ENCODE measurements at places on chromosomes 12 and 14.

DNA sequence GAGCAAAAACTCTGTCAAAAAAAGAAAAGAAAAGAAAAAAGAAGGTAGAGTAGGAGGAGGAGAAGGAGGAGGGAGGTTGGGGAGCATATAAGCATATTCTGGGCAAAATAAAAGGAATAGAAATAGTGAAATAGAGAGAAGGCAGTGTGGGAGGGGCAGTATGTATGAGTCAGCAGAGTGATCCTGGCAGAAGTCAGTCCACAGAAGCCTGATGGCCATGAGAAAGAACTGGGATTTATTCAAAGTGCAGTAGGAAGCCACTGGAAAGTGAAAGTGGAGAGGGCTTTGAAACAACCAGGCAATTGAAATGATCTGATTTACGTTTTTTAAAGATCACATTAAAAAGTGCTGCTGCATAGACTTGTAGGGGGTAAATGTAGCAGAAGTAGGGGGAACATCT lies 368.6 kb upstream of the USP15 start:
- DNase-seq = no peak

DNA sequence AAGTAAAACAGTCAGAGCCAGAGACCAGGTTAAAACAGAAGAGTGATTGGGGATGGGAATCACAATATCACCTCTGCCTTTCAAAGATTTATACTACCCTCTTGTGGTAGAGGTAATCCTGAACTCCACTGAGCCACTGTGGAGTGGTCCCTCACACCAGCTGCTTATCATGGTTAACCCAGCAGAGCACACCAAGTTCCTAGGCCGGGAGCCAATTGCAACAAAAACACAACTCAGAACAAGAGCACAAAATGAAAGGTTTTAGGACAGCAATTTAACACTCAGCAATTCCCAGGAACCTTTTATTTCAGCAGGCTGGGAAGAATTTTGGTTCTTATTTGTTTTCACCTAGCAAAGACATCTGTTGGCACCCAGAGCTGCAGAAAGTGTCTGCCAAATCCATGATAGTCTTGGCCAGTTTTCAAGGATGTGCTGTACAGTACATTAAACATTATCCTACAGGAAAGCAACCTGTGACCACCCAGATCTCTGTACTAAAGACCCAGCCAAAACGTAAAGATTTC lies 220.5 kb upstream of the ATXN7L3B start:
- DNase-seq = no peak

- DNase-seq = no peak
These were observed 182.3 kb downstream of the TMEM132C start for GRCh38 chr12:128449146-128449894.

GRCh38 chr14:81986005-81986404 lies 452.4 kb upstream of the SEL1L start:
- no peak for DNase-seq

DNA sequence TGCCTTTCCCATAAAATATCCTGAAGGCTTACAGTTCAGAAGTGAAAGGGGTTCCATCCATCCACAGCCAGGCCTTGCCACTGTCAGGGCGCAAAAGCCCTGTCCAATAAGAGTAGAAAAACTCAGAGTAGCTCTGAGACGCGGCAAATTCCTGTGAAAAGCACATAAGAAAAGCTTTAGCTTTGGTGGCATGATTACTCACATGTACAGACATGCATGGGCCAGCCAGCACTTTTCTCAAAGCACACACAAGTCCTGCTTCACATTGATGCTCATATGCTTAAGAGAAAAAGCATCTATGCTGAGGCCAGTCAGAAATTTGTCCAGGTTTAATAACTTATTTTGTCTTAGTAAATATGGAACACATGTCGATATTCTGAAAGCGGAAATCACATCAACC lies 25.5 kb downstream of the CLEC1A start:
- DNase-seq = no peak

DNA sequence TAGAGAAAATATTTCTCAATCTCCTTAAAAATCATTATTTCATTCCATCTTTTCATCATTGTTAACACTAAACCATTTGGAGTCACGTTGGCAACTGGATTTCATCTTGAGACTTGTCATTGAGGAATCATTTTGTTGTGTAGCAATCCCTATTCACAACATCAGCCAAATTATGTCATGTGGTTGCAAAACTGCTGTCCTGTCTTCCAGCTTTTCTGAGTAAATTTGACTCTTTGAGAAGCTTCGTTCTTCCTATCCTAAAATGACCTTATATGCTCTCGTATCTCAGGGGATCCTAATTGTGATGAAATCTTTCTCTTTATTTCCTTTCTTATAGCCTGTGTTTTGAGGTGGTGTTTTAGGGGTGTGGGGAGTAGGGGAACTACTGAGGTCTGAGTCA lies 30.6 kb upstream of the KICS2 start:
- no peak for DNase-seq

- DNase-seq = no peak
These were observed 484.4 kb downstream of the ATP23 start for GRCh38 chr12:58425481-58426392.

DNA sequence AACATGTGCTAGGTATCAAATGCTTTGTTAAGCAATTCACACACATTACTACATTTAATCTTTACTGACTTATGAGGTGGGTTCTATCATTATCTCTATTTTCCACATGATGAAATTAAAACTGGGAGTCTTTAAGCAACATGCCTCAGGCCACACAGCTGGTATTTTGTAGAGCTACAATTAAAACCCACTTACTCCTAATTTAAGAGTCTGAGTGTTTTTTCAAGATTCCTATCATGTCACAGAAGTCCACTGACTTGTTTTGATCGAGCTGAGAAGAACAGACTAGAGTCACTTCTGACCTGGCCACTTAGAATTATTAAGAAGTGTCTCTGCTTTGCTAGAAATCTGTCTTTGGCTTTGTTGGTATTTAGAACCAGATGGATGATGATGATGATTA lies 670.7 kb downstream of the NRXN3 start:
- DNase-seq = no peak

DNA sequence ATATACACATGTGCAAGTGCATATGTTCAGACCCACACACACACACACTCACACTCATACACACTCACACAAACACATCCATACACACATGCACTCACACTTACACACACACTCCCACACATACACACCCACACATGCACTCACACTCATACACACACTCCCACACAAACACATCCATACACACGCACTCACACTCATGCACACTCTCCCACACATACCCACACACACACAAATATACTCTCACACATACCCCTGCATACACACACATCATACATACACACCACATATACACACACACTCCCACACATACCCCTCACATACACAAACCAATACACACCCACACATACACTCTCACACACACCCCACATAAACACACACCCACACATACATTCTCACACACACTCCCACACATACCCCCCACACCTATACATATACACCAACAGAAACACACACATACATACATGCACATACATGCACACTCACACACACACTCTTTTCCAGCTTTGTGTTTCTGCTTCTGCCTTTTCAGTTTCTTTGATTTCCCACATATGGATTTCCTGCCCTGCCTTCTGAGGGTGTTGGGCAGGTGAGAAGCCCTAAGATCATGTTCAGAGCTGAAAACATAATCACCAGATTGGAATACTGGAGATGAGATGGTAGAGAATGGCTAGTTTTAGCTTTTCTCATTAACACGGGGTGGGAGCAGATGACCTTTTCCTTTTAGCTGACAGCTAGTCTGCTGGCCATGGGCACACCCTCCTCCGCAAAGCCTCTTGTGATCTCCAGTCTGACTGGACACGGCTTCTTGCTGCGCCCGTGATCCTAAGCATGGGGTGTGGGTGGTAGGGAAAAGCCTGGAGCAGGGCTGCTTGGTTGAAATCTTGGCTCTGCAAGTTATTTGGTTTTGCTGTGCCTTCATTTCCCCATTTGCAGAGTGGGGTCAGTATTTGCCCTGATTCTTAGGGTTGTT lies 214.0 kb downstream of the CHST11 start:
- DNase-seq = no peak

GRCh38 chr12:58443981-58444371 lies 476.3 kb downstream of the LRIG3 start:
- no peak for DNase-seq

DNA sequence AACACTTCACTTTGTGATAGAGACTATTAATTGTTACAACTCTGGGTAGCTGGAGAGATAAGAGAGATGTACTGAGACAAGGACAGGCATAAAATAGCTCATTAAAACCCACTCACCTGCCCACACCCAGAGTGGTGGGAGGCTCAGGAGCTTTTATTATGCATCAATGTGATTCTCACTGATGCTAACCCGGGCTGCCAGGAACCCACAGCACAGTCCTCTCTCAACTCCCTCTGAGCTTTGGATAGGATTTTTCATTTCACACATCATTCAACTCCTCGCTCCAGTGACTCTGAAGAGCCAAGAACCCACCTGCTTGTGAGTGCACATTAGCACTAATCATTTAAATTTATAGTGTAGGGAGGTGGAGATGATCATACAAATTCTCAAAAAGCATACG lies 827.9 kb downstream of the FLRT2 start:
- no peak for DNase-seq

GRCh38 chr14:50452979-50453705 lies 56.5 kb upstream of the CDKL1 start:
- no peak for DNase-seq

DNA sequence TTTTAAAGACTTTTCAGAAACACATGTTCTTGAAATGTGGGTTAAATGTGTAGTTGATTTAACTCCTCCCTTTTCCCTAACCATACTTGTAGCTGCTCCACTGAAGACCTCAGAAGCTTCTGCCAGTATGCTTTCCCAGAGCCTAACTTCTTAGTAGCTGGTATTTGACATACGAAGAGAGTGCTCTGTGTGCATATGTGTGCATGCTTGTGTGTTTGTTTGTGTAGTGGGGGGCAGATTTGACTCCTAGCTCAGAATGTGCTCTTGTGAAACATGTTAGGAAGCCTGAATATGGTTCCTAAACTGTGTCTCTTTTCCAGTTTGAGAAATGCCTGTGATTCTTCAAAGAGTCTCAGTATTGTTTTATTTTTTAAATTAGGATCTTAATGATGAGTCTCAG lies 420.4 kb downstream of the PCNX1 start:
- no peak for DNase-seq

GRCh38 chr12:74530676-74531075 lies 7.0 kb upstream of the ATXN7L3B start:
- DNase-seq = no peak
